ENCODE measurements at places on chromosomes 2 and 18.

DNA sequence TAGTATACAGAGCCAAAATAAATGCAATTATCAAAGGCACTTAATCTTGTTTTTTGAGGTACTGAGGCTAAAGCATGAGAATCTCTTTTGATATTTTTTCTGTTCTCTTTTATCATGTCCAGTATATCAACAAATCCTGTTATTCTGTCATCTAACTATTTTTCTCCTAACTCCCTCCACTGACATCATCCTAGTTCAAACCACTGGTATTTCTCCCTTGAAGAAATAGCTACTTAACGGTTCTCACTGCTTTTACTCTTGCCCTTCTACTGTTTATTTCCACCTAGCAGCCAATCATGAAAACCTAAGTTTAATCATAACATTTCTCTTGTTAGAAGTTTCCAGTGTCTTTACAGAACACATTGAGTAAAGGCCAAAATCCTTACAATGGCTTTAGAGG, 317.6 kb downstream of the GPD2 start:
- DNase-seq: no peak

DNA sequence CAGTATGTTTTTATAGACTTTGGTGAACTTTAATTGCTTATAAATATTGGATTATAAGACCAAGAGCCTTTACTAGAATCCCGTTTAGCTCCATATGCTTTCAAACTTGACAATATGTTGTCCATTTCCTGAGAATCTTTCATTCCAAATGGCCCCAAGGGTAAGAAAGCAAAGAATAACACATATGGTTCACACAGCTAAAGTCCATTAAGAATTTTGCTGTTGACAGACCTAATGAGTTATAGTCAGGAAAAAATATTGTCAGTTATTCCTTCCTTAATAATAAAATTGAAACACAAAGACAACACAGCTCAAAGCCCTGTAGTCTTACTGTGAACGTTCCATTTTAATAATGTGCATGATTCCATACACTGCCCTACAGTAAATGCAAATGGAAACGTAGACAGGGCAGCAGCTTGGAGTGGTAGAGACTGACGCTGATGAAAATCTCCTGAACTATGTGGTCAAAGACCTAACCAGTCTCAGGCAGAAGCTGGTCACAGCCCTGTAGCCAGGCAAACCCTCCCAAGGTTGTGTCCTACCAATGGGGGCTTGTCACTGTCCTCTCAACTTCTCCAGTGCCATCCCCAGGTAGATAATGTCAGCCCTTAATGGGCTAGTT, 49.0 kb upstream of the ATIC start:
- no peak for DNase-seq

DNA sequence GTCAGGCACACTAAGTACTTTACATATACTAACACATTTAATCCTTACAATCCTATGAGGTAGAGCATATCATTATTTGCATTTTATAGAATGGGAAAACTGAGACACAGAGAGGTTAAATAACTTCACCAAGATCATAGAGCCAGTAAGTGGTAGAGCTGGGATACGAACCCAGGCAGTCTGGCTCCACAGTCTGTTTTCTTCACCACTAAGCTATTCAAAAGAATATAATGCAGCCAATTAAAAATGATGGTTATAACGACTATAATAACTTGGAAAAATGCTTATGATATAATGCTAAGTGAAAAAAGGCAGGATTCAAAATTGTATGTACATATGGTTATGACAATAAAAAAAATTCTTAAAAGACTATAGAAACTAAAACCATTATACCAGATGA, 7.3 kb downstream of the THOC1 start:
- no peak for DNase-seq

- DNase-seq: no peak
Measured at GRCh38 chr2:188645986-188646385, 328.2 kb upstream of the COL3A1 start.

DNA sequence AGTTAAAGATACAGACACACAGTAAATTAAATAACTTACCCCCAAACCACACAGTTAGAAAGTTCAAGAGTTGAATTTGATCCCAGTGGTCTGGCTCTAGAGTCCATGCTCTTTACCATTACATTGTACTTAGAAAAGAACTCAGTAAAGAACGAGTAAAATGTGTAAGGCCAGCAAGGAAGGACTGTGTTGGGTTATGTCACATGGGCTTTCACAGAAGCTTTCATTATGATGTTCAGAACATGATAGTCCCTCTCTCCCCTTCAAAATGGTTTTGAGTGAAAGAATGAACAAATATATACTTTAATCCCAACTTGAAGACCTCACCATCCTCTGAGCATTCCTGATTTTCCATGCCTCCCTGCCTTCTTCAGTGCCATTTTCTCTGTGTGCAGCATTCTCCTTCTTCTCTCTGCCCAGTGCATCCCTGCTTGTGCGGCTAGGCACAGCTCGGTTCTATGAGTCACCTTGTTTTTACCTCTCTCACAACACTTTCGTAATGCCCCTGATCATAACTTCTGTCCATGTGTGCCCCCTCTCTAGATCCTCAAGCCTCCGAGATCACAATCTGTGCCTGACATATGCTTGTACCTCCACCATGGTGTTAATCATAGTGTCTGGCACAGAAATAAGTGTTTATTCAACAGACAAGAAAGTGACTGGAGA, 22.0 kb downstream of the RASGRP3 start:
- DNase-seq: no peak

- DNase-seq: no peak
Measured at GRCh38 chr2:28375236-28375635, 17.4 kb upstream of the FOSL2 start.

DNA sequence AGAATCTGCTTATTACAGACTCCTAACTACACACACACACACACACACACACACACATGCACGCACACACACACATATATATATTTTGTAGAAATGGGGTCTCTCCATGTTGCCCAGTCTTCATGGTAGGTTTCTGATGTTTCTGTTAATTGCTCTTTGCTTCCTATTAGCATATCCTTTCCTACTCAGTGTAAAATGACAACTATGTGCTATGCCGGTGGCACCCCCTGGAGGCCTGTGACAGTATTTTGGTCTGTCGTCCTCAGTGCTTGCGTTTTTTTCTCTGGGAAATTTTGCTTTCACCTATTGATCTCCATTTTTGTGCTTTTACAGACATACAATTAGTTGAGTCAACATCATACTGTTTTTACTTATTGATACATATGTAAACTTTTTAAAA, 322.1 kb downstream of the LRRTM1 start:
- no peak for DNase-seq

- no peak for DNase-seq
Measured at GRCh38 chr2:236667526-236667925, 97.9 kb downstream of the ACKR3 start.

DNA sequence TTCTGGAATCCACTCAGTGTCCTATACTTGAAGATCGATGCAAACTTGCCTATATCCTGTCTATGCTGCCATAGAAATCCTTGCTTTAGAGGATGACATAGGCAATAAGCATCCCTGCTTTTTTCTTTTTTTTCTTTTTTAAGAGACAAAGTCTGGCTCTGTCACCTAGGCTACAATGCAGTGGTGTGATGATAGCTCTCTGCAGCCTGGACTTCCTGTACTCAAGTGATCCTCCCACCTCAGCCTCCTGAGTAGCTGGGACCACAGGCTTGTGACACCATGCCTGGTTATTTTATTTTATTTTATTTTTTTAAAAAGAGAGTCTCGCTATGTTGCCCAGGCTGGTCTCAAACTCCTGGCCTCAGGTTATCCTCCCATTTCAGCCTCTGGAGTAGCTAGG, 76.9 kb downstream of the LBH start:
- DNase-seq: no peak

- DNase-seq: no peak
Measured at GRCh38 chr2:152657043-152657442, 60.2 kb downstream of the PRPF40A start.

- no peak for DNase-seq
Measured at GRCh38 chr18:41532344-41533086, 422.5 kb upstream of the PIK3C3 start.

DNA sequence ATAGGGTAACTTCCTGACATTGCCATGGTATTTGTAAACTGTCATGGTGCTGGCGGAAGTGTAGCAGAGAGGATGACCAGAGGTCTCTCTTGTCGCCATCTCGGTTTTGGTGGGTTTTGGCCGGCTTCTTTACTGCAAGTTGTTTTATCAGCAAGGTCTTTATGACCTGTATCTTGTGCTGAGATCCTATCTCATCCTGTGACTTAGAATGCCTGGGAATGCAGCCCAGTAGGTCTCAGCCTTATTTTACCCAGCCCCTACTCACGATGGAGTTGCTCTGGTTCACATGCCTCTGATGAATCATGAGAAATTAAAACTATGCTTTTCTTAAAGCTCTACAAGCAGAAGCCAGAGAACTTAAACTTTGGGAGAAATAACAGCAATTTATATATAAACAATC, 12.7 kb upstream of the NFU1 start:
- DNase-seq: no peak

GRCh38 chr2:242013771-242014170, 144.2 kb downstream of the RTP5 start:
- DNase-seq: no peak

GRCh38 chr2:100241236-100241635, 81.1 kb downstream of the LONRF2 start:
- DNase-seq: no peak

DNA sequence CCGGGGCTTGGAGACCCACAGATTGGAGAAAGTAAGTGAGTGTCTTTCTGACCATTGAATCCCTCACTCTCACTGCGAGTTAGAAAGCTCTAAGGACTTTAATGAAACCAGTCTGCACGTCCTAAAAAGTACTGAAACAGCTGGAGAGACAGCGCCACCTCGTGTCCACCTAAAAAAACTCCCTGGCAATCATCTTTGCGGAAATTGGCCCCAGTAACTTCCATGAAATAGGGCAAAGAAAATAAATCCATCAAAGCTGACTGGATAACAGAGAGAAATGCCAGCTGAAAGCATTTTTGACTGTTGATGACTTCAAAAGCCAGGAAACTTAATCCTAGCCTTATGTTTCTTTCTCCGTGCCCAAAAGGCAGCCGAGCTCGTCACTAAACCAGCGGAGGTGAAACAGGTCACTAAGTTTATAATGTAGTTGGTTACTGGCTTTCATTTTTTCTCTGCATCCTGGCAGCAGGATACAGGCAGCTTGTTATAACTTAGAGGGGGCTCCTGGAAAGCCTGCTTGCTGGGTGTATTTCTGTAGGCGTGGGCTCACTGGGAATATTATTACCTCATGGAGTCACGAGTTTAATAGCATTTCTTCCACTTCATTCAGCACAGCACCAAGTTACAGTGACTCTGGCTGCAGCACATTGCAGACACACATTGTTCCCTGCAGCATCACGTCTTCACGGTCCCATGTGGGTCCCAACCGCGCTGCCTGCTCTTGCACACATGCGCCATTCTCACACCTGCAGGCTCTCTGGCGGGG, 266.5 kb downstream of the HRH4 start:
- DNase-seq: no peak

- DNase-seq: no peak
Measured at GRCh38 chr18:58321986-58322385, 278.0 kb downstream of the NEDD4L start.

DNA sequence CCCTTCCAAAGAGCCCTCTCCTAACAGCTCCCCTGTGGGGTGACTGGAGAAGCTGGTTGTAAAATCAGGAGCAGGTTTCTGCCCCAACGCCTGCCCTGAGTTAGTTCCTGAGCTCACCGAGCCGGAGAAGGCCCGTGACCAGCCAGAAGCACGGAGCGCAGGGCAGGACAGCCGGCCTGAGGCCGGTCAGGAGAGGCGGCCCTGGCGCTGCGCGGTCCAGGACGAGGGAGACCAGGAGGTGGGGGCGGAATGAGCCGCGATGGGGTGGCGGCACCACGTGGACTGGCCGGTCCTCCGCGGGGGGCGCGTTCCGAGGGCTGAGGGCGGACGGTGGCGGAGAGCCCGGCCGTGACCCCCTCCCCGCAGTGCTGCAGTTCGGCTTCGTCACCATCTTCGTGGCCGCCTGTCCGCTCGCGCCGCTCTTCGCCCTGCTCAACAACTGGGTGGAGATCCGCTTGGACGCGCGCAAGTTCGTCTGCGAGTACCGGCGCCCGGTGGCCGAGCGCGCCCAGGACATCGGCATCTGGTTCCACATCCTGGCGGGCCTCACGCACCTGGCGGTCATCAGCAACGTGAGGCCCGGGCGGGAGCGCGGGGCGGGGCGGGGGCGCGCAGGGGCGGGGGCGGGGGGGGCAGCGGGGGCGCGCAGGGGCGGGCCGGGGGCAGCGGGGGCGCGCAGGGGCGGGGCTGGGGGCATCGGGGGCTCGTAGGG, 29.0 kb downstream of the ANO7 start:
- DNase-seq: no peak

GRCh38 chr18:55102958-55103456, 143.7 kb upstream of the CCDC68 start:
- DNase-seq: no peak

- no peak for DNase-seq
Measured at GRCh38 chr2:218861645-218862318, 2.2 kb downstream of the WNT6 start.

- DNase-seq: no peak
Measured at GRCh38 chr2:38394903-38395341, 17.8 kb upstream of the ATL2 start.
